ENCODE measurements at places on chromosomes 7 and 10. TPM values are rescaled to one million over a fixed set of nuclear protein-coding genes. Genes with fewer than 3 reads are reported as not detected.

ALDH18A1 gene
- 13.7 TPM for total RNA-seq

DNA sequence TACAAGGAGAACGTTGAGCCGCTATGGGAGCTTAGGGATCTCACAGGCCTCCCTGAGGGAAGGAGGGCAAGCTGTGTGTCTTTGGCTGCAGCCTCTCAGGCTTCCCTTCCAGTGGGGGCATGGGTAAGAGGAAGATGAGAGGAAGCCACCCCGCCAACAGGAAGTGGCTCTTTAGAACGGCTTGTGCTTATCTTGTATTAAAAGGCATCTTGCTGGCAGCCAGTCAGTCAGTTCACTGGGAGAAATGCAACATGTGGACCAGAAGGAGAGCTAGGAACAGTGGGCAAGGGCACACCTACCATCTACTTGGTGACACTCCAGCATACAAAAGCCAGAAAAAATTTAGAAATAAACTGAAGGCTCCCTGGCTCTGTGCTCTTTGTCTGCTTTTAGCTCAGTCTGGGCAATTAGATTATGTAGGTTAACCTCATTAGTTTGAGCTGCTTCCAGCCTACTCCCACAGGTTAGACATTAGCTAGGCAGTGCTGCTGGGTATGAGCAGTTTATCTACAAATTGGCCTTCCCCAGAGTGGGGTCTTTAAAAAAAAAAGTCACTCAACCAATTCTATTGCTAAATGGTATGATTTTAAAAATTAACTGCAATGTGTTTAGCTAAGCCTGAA lies 595.9 kb downstream of the KCNMA1 start:
- DNase-seq, result no peak

GRCh38 chr10:86673827-86674581 lies 5.7 kb downstream of the LDB3 start:
- DNase-seq, result no peak

DNA sequence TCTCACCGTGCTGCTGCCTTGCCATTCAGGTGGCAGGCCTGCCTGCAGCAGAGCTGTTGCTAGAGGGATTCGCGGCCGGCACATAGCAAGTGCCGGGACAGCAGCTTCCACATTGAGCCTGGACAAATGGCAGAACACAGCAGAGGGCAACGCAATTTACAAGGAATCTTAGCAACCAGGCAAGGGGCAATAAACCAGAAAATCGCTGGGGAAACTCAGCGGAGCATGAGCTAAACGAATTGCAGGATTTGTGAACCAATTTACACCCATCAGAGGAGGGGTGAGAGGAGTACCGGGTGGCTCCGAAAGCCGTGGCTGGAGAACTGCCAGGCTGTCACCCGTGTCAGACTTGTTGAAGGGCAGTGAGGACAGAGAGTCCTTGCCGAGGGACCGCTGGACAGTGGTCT lies 58.6 kb upstream of the LOXL4 start:
- no peak for DNase-seq

DNA sequence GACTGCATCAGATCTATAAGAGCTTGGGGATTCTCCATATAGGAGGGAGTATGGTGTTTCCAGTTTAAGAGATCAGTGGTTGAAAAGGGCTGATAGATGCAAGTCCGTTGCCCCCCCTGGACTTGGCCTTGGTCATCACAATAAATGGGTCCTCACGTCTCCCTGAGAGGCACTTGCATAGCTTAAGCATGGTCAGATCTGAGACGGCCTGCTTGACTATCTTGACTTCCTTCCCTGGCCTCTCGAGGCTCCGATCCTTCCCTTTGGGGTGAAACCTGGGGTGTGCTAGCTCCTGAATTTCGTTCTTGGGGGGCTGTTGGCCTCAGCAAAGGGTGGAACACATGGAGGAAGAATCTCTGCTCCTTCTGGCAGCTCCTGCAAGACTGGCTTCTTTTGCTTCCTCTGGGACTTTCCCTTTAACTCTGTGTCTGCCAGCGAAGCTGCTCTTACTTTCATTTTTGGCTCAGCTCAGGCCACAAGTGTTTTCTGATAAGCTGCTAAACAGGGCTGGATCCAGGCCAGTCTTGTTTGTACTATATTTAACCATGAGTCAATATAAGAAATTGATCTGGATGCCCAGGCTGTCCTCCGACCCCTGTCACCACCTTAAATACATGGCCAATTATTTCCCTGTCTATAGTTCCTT lies 11.2 kb upstream of the ZNF485 start:
- DNase-seq, result no peak

- no peak for DNase-seq
Observed at GRCh38 chr7:77989981-77990566, 191.5 kb downstream of the PHTF2 start.

DNA sequence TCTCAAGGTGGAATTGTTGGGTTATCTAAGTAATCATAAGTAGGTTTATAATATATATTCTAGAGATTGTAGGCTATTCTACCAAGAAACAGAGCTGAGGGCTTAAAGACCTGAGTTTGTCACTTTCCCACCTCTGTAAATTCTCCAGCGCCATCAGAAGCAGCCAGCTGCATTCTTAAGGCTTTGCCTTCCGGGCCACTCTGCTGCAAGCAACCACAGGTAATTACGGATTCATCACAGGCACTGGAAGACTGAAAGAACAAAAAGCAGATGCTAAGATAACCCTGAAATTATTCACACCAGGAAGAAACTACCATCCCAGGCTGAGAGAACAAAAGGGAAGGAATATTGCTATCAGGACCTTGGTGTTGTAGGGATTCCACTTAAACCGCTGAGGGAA lies 137.8 kb upstream of the JCAD start:
- DNase-seq, result no peak

DNA sequence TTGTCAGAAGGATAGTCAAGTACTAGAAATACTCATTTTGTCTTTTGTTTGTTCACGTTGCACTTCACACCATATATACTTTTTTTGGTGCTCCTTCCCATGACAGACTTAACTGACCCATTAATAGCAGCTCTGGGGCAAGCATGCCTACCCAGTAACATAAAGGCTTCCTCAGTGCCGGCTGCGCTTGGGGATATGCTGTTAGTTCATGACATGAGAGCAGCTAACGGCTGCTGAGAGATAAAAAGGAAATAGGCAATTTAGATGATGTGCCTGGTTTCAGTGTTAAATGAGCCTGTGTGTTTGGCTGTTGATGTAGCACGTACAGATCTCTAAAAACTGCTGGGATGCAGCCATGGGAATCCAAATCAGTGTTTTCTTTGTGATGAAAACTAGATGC lies 86.4 kb downstream of the TAX1BP1 start:
- DNase-seq, result no peak

- no peak for DNase-seq
Observed at GRCh38 chr7:63112764-63113712, 885.6 kb upstream of the ZNF722 start.

GSAP gene
- total RNA-seq, result 6.4 TPM

GRCh38 chr7:150439967-150440366 lies 10.5 kb upstream of the GIMAP8 start:
- DNase-seq, result no peak

- DNase-seq, result no peak
Observed at GRCh38 chr10:128050936-128051335, 75.3 kb downstream of the MKI67 start.

HOXA4 gene
- total RNA-seq, result 1.2 TPM

- DNase-seq, result no peak
Observed at GRCh38 chr10:7070950-7071349, 339.9 kb downstream of the SFMBT2 start.
